ENCODE measurements at places on chromosomes 16 and 17.

- DNase-seq: no peak
These were observed 18.4 kb downstream of the SOX9 start for GRCh38 chr17:72139212-72139611.

DNA sequence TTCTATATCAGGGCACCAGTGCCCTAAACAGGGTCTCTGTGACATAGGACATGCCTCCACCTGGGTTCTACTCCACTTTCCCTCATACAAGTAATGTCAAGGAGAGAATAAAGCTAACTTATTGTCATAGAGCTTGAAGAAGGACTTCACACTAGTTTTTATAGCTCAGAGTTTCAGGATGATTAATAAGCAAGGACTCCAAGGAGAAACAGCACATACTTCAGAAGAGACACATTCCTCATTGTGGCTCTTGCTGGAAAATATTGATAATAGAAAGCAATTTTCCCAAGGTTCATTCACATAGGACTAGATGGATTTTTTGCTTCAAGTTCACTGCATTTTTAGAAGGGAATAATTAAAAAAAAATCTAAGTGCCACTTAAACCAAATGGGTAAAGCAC lies 133.3 kb downstream of the CA10 start:
- DNase-seq: no peak

GRCh38 chr16:73124097-73124652 lies 76.2 kb upstream of the ZFHX3 start:
- DNase-seq: no peak

GRCh38 chr17:40243761-40244160 lies 24.7 kb downstream of the WIPF2 start:
- DNase-seq: no peak

DNA sequence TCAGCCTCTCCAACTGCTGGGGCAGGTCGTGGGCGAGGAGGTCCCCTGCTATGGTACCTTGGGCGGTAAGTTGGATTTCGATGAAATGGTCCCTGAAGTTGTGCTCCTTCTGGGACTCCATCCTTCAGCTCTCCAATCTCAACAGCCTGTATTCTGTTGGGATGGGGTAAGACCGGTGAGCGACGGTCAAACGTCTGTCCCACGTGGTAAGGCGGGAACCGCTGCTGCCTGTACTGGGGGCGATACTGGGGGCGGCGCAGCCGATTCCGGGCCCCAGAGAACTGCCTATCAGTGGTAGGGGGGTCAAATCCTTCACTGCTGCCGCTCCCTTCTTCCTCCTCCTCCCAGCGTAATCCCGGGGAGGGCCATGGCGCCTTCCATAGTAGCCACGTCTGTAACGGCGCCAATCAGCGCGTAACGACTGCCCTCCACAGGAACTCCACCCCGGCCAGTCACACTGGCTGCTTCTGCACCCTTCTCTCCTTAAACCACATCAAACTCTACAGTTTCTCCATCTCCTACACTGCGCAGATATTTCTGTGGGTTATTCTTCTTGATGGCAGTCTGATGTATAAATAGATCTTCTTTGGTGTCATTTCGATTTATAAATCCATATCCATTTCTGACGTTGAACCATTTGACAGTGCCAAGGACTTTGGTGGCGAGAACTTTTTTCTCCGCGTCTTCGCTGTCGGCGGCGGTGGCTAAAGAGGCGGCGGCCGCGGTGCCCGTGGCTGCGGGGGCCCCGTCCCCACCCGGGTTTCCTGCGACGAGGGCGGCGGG lies 41.1 kb downstream of the AHSP start:
- DNase-seq: peak; percentile 67

DNA sequence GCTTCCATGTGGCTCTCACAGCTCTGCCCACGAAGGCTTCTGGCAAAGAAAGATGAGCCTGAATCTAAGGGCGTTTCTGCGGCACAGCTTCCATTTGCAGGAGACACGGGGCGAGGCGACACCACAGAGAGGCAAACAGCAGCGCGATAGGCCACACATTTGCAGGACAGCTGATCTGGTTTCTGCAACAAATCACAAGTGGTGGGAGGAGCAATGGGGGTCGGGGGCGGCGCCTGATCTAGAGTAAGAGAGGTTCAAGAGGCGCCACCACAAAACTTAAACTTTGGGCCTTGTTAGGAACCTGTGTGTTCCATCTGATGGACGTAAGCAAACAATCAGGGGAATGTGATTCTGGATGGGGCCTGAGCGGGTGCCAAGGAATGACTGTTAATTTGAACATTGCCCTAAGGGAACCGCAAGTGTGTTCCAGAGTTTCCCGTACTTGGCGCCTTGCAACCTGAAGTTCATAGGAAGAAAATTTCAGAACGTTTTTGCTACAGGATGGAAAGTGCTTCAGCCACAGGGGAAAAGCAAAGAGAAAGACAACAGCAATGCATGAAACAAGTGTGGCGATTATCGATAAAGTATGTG lies 18.9 kb upstream of the ENPP7 start:
- DNase-seq: no peak

- DNase-seq: no peak
These were observed 41.0 kb downstream of the TUBD1 start for GRCh38 chr17:59851439-59852375.

DNA sequence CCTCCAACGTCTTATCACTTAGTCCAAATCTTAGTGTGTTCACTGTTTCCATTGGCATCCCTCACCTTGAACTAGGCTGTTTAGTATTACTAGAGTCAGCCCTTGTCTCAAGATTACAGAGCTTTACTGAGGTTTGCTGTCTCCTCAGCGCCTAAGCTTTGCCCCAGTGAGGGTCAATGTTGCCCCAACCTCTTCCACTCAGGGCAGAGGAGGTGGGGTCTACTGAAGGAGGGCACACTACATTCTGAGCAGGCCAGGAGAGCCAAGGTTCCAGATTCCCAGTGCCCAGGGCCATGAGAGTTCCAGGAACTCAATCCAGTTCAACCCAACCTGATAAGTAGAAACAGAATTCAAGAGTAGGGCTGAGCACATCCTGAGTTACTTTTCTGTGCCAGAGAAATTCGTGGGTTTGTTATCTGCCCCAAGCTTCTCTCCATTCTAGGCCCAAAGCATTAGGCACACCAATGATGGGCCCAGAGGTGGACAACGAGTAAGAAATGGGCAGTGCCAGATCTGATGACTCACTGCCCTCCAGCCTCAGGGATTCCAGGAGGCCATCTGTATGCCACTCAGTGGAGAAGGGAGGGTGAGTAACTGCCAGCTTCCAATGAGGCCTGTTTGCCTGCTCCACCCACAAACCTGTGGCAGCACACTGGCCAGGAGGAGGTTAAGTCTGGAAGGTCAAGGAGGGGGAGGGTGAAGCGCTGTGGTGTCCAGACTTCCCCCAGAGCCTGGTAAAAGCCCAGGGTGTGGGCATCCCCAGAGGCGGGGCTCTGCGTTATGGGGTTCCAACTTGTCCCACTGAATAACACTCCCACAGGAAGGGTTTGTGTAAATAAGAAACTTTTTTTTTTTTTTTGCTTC lies 8.2 kb downstream of the TUBG2 start:
- DNase-seq: peak; percentile 65

GRCh38 chr16:66703406-66704215 lies 7.1 kb upstream of the CMTM4 start:
- DNase-seq: no peak

DNA sequence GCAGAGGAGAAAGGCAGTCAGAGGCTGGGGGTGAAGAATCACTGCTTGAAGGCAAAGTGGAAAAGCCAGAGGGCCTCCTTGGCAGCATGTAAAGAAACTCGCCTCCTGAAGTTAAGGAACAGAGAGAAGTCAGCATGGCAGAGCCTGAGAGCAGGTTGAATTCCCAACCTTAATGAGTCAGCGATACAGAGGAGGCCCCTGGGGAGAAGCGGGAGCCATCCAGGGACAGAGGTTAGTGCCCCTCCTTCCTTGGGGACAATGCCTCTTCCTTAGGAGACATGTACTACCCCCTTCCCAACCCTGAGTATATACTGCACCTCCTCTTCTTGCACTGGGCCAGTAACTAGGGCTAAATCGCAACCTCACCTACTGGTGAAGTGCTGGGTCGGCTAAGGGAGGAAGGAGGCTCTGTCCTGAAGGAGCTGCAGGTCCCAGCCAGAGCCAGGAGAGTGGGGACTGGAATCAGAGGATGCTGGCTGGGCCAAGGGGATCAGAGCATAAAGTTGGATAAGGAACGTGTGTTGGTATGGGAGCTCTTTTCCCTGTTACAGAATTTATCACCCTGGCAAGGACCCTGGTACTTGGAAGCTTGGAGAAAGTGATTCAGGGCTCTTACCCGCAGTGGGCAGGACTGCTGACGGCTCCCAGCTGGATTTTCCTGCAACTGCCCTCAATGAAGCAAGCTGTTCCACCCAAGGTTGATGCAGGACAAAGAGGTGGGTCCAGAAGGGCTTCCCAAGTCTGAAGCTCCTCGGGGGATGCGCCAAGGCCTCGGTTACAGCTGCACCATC lies 5.4 kb upstream of the AANAT start:
- no peak for DNase-seq

- no peak for DNase-seq
These were observed 291.3 kb downstream of the CDH13 start for GRCh38 chr16:82917886-82918595.

GRCh38 chr17:9905902-9906301 lies 831 bp upstream of the RCVRN start:
- peak; percentile 54 for DNase-seq

DNA sequence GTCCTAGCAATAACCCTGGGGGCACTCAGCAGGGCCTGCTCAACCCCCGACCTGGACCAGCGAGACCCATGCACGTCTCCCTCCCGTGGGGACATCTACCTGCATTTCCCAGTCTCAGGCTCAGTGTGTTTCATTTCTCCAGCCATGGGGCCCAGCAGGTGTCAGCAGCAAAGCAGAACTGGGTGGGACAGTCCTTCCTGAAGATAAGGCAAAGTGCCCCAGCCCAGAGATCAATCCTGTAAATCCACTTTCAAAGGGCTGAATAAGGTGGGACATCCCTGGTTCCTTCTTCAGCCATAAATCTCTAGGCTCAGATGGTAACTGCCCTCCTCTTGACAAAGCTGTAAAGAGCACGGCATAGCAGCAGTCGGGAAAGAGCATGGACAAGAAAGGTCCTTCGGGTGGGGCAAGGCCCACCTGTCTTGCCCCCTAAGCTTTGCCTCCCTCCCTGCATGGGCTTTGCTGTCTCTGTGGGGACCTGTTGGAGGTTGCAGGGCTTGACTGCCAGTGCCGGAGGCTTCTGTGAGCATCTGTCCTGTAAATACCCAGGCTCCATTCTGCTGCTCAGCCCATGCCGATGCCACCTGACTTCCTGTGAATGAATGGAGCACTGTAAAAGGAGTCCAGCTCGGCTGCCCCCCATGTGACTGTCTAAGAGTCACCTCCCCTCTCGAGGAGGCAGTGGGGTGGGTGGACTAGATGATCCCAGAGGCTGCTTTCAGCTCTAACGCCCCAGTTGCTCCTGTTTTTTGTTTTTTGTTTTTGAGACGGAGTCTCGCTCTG lies 84.8 kb upstream of the TBC1D3K start:
- no peak for DNase-seq

DNA sequence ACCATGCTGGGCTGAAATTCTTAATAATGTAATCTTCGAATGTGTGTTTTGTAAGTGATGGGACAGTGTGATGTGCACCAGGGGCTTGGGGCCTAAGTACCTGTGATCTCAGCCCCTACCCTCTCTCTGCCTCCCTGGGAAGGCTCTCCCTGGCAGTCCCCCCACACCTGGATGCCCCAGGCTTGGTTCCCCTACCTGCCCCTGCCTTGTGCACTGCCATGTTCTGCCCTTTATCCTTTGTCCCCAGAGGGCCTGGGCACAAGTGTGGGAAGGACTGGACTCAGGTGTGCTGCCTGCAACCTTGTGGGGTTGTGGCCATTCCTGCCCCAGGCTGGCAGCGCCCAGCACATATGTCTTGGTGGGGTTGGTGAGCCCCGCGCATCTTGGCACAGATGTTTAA lies 55.4 kb upstream of the CREBBP start:
- no peak for DNase-seq

- DNase-seq: peak; percentile 67
These were observed 94.1 kb downstream of the MRM3 start for GRCh38 chr17:876272-876671.

DNA sequence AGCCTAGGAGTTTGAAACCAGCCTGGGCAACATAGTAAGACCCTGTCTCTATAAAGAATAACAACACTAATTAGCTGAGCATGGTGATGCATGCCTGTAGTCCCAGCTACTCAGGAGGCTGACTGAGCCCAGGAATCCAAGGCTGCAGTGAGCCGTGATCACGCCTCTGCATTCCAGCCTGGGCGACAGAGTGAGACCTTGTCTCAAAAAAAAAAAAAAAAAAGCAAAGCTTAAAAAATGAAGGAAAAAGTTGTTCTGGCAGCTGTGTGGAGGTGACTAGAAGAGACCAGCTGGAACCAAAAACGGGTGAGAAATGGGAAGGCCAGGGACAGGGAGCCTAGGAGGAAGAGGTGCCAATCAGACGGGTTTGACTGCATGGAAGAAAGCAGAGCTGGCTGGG lies 4.2 kb downstream of the BCL7C start:
- no peak for DNase-seq

- no peak for DNase-seq
These were observed 1.4 kb downstream of the MPRIP start for GRCh38 chr17:17043461-17044271.

GRCh38 chr16:61581417-61582046 lies 454.7 kb downstream of the CDH8 start:
- no peak for DNase-seq

- DNase-seq: no peak
These were observed 1.5 kb downstream of the CPNE2 start for GRCh38 chr16:57093666-57094564.

- DNase-seq: no peak
These were observed 27.8 kb downstream of the POLR3E start for GRCh38 chr16:22324787-22325597.
